ENCODE measurements at places on chromosomes 12 and 14.

GRCh38 chr12:22201101-22201500 lies 133.4 kb downstream of the ST8SIA1 start:
- DNase-seq: no peak

- DNase-seq: no peak
These were observed 2.8 kb downstream of the CKB start for GRCh38 chr14:103519837-103520212.

DNA sequence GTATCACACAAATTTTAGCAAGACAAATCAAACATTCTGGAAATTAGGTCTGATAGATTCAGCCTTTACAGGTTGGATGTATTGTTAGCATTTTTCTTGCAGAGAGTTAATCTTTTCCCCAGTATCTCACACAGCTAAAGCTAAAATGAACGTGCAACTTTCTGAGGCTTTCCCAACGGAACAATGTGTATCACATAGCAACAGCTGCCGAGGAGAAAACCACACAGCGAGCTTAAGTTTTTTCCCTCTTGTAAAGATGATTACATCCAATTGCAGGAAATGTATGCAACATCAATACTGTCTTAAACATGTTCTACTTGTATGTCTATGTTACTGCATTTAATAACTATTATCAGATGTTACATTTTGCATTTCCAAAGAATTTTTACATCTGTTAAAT lies 182.2 kb downstream of the CCDC59 start:
- DNase-seq: no peak

DNA sequence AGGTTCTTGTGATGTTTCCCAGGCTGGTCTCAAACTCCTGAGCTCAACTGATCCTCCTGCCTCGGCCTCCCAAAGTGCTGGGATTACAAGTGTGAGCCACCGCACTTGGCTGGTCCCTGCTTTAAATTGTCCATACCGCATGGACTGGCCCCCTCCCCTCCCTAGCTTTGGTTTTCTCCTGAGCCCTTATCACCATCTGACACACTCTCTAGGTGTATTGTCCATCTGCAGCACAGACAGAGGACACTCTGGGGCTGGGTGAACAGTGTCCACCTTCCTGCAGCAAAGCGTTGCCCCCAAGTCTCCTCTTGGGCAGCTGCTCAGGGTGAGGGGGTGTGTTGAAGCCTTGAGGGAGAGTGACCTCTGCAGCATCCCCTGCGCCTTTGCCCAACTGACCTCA lies 36.0 kb upstream of the DLK1 start:
- DNase-seq: no peak

- no peak for DNase-seq
These were observed 45.0 kb upstream of the CCDC91 start for GRCh38 chr12:28145216-28145615.

DNA sequence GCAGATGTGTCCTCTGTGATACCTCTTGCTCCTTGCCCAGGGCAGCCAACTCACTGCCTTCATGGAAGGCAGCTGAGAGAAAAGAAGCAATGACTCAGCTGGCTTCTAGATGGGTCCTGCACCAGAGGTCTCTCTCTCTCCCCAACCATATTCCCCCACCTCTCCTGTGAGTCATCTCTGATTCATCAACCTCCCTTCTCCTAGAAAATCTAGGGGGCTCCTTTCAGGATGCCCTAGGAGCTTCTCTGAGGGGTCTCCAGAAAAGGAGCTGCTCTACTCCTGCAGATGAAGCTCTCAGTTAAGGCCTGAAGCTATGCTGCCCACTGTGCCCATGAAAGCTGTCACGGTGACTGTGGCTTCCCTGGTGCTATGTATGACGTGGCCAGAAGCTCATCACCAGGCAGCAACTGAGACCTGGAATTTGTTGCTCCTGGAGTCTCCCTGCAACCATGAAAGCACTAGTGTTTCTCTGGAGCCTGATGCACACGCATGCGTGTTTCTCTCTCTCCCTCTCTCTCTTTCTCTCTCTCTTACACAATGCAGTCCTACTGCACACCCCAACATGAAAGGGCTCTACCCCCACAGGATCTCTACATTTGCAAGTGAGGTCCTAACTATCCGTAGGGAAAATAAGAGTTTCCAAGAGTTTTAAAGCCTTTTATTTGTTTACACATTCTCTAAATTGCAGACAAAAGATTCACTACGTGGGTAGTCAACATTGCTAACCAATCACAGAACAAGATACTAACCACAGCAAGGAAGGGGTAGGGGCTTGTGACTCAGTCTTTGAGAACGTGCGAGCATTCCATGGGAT lies 285.3 kb downstream of the DPF3 start:
- peak; percentile 52 for DNase-seq

DNA sequence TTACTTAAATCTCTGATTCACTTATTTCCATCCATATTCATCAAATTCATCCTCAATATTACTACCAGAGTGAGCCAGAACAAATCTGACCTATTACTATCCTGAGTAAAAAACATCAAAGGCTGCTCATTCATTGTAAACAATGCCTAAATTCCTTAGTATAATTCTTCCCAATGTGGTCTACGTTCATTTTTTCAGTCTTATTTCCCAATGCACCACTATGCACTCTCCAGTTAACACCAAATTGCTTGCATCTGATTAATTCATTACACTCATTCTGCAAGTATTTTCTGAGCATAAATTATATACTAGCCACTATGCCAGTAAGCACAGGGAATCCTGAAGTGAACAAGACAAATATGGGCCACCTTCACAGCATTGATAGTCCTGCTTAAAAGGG lies 110.0 kb downstream of the EPS8 start:
- no peak for DNase-seq

GRCh38 chr12:83092129-83092528 lies 405.4 kb downstream of the TMTC2 start:
- peak; percentile 66 for DNase-seq

- DNase-seq: no peak
These were observed 128.9 kb downstream of the NUBPL start for GRCh38 chr14:31690056-31690455.

DNA sequence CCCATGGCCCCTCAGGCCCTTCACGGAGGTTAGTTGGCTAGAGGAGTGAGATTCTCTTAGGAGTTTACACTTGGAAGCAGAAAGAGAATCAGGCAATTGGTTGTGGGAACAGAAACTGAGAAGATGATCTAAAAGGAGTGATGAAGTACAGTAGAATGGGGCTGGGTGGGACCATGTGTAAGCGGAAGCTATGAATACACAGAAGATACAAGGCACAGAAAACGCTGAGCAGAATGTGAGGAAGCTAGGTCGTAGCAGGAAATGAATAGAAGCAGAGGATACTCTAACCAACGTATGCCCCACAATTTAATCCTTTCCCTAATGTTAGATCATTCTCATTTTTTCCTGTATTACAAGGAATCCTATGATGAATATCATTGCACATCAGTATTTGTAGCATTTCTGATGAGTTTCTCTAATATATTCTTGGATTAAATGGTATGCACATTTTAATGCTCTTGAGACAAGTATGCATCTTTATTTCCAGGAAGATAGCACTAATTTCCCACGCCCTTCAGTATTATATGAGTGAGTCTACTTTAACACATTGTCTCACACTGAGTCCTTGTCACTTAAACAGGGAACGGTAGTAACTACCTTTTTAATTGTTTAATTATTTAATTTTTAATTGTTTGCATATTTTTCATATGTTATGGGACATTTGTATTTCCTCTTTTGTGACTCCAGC lies 273.2 kb downstream of the APAF1 start:
- no peak for DNase-seq

DNA sequence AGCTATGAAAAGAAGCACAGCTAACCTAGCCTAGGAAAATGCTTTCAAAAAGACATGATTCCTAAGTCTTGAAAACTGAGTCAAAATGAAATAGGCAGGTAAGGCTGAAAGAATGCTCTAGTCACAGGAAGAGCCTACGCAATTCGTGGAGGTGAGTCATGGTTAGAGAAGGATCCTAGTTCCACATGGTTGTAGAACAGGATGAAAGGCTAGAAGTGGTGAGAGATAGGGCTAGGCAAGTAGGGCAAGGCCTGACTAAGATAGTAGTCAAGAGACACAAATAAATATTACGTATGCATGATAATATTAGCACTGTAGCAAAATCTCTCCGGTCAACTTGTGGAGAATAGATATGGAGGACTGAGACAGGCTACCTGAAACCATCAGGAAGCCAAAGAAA lies 47.2 kb downstream of the PLCZ1 start:
- DNase-seq: peak; percentile 70

DNA sequence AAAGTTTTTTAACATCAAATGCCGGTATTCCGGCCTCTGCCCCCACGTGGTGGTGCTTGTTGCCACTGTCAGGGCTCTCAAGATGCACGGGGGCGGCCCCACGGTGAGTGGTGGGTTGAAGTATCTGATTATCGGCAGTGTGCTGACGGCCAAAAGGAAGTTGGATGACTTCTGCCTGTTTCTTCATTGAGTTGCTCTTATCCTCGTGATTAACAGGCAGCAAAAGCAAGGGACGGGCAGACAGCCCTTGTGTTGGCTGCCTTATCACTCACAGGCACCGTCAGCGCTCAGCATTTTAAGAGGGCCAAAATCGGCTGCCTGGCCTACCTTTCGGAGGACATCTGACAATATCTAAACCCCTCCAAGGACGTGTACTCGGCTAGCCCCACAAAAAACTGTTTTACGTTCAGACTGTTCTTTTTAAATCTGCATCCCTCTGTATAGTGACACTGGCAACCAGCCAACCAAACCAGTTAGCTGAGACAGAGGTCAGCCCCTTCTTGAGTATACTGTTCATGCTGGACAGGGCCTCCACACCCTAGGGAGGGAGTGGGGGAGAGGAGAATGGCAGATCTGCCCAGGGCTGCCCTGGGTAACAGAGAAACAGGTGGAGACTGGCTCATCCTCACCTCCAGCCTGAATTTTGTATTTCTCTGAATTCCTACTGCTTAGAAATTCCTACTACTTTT lies 22.9 kb upstream of the AKAP5 start:
- DNase-seq: no peak

DNA sequence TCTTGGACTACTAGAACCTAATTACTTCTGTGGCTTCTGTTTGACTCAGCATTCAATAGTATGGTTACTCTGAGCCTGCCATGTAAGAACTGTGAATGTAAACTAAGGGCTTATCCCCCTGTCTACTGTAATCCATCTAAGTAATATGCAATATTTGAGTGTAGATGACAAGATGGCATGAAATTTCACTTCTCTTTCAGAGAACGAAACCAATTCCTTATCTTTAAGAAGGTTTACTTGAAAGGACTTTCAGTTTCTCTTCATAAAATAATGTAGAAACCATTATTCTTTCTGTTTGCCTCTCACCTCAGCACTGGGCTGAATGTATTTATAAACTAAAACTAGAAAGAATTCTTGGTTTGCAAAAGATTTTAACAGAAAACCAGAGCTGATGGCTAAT lies 60.4 kb upstream of the ARID2 start:
- DNase-seq: no peak

- DNase-seq: no peak
These were observed 8.5 kb upstream of the ARMH4 start for GRCh38 chr14:58160561-58160960.

- no peak for DNase-seq
These were observed 84.4 kb downstream of the NOC4L start for GRCh38 chr12:132228476-132229192.

- no peak for DNase-seq
These were observed 41.3 kb downstream of the VDR start for GRCh38 chr12:47863467-47863866.

GRCh38 chr12:32895688-32896431 lies 717 bp downstream of the PKP2 start:
- DNase-seq: no peak

- no peak for DNase-seq
These were observed 60.5 kb upstream of the TMEM132D start for GRCh38 chr12:129964300-129964699.

- no peak for DNase-seq
These were observed 15.7 kb downstream of the ARL6IP4 start for GRCh38 chr12:122996188-122996601.

GRCh38 chr14:41130274-41130673 lies 476.4 kb upstream of the LRFN5 start:
- DNase-seq: peak; percentile 10

DNA sequence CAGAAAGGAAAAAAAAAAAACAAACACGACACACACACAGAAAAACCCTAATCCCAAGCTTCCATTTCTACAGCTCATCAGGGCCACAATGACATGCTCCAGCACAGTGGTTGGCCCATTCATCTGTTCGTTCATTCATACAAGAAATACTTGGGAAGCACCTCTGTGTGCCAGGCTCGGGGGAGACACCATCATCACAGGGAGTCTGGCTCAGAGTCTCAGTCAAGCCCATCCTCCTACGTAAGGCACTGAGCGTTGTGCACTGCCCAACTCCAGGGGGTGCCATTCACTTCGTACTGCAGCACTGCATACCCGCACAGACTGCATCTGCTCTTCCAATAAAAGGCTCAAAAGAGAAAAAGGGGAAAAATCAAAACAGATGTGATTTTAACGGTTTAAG lies 15.3 kb downstream of the VPS37B start:
- DNase-seq: peak; percentile 62

DNA sequence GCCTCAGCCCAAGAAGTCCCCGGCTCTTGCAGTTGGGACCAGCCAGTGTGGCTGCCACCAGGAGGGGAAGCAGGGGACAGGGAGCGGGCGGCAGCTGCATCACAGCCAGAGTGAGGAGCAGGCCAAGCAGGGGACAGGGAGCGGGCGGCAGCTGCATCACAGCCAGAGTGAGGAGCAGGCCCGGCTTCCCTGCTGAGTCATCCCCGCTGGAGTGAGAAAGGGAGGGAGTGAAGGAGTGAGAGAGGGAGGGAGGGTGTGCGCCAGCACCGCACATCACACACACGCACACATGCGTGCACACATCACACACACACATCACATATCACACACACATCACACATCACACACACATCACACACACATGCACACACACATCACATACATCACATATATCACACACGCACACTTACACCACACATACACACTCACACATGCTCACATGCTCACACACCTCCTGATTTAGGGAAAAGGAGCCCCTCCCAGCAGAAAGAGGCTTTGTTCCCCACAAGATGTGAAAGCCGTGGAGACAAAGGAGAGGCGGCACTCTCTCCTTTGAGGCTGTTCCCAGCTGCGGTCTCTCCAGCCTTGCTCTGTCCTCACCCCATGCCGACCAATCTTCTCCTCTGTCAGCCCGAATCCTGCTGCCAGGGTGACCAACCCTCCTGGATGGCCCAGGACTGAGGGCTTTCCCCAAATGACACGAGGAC lies 16.7 kb upstream of the ZDHHC22 start:
- DNase-seq: peak; percentile 78

DNA sequence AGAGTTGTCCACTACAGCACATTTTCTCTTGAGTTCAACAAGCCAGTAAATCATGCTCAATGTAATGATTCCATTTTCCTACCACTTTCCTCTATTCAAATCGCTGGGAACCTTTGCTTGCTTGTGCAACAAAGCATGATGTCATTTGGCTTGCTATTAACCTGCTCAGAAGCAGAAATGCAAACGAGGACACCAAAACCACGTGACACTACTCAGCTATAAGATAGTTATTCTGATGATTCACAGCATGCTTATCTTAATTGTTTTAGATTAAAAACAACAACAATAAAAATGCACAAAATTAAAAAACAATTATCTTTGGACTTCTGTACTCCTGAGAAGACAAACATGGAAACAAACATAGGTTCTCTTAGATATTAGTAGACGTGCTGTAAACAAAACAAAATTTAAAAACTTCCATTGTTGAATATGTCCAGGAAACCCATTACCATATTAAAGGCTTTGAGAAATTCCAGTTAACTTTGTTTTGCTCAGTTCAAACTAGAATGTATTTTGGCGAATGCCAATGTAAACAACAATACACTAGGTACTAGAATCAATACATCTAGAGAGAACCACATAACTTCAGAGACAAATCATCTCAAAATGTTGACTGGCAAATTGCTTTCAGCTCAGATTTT lies 77.5 kb upstream of the KRAS start:
- DNase-seq: no peak

Data from mesendoderm (in vitro differentiated cells).